ENCODE measurements at places on chromosomes 5 and 9.

- peak; percentile 33 for DNase-seq
These were observed 22.0 kb upstream of the MAPK9 start for GRCh38 chr5:180313677-180314505.

DNA sequence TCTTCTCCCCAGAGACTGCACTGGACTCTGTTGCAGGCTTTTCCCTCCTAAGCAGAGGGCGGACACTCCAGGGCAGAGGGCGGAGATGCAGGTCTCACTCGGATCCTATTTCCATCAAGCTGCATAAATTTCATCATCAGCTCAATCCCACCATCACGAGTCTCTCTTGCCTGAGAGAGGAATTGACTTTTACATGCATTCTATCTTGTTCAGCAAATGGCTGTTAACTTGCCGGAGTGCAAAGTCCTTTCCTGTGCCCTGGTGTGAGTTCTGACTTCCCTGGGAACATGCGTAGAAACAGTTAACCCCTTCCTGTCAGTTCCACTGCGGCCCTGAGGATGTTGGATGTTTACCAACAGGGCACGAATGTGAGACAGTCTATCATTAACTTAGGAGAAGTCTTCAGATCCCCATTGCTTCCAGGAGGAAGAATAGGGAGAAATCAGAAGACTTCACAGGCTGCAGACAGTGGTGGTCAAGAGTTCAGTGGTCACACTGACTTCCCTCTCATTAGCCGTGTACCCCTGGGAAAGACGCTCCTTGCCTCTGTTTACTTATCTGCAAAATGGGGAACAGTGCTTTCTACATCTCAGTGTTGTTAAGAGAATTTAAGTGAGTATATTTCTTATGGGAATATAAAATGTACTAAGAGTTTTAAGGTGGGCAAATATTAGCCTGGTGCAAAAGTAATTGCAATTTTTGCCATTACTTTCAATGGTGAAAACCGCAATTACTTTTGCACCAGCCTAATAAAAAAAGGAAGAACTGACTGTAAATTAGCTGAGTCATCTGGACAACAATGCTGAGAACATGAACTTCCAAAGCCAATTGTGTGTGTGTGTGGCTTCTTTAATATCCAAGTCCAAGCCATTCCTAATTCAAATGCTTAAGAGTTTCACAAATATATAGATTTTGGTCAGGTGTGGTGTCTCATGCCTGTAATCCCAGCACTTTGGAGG lies 248.0 kb downstream of the DRD1 start:
- DNase-seq: no peak

DNA sequence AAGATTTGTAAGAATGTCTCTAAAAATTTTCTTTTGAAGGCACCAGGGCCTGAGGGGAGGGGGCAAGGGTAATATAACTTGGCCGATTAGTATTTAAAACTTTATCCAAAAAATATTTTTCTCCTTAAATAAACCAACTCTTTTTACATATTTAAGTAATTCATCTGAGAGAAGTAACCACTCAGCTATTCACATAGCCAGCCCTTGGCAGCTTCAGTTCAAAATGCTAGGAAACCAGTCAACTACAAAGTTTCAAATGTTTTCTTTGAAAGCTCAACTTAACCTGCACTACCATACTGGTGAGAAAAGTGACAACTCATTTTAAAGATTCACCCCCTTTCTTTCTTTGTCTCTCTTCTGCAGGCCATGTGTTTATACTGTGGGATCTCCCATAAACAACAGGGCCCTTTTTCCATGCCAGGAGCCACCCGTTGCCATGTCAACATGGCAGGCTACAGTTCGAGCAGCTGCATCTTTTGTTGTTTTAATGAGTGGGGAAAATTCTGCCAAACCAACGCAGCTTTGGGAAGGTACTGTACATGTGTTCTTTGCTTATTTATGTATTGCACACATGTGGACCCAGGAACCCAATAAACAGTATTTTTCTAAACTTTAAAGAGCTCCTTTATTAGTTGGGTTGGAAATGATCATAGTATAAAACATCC lies 46.3 kb downstream of the AOPEP start:
- DNase-seq: no peak

DNA sequence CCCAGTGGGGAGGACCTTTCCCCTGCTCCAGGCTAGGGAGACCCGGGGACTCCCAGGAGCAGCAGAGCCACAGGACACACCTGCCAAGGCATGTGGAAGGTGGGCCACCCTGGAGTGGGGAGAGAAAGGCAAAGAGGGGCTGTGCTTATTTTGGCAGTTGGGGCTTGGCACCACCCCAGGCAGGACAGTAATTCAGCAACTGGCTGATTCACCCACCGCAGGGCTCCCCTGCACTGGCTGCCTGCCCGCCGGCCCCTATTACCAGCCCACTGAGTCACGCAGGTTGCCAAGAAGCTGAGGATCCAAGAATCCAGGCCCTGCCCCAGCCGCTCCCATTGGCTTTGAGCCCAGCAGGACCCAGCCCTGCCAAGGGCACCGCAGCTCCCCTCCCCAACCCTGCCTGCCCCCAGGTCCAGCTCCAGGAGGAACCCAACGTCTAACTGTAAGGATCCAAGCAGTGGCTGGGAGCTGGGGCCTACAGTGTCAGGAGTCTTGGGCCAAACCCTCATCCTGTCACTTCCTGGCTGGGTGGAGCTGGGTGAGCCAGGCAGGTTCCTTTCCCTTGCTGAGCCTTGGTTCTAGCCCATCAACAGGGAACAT lies 14.2 kb upstream of the RALGDS start:
- DNase-seq: peak; percentile 43

- no peak for DNase-seq
These were observed 34.7 kb upstream of the PLIN2 start for GRCh38 chr9:19162026-19162366.

Data from activated CD4-positive, alpha-beta T cell treated with anti-CD3 and anti-CD28 coated beads, Interleukin-2, amount 50 U/mL, for 4 hours (primary cell).